ENCODE measurements at places on chromosomes 1 and 21.

DNA sequence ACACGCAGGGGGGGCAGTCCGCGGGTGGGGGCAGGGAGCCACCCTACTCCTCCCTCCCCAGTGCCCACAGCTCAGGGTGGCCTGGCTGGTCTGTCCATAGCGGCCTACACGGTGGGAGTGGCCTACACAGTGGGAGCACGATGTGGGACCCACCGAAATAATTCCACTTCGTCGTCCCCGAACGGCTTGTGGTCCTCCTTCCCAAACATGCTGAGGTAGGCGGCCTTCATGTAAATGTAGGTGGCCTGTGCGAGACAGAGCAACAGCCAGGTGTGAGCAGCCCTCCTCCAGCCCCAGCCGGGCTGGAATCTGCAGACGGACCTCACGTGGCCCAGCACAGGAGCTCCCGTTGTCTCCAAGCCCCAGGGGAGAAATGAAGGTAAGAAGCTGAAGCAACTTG, 34.4 kb downstream of the TTC39A start:
- no peak for DNase-seq

GRCh38 chr1:241950390-241950789, 7.2 kb upstream of the BECN2 start:
- DNase-seq, result peak; percentile 14

- DNase-seq, result no peak
Measured at GRCh38 chr1:29650476-29650875, 414.2 kb downstream of the PTPRU start.

GRCh38 chr1:171172471-171172870, 12.6 kb upstream of the FMO2 start:
- DNase-seq, result no peak

DNA sequence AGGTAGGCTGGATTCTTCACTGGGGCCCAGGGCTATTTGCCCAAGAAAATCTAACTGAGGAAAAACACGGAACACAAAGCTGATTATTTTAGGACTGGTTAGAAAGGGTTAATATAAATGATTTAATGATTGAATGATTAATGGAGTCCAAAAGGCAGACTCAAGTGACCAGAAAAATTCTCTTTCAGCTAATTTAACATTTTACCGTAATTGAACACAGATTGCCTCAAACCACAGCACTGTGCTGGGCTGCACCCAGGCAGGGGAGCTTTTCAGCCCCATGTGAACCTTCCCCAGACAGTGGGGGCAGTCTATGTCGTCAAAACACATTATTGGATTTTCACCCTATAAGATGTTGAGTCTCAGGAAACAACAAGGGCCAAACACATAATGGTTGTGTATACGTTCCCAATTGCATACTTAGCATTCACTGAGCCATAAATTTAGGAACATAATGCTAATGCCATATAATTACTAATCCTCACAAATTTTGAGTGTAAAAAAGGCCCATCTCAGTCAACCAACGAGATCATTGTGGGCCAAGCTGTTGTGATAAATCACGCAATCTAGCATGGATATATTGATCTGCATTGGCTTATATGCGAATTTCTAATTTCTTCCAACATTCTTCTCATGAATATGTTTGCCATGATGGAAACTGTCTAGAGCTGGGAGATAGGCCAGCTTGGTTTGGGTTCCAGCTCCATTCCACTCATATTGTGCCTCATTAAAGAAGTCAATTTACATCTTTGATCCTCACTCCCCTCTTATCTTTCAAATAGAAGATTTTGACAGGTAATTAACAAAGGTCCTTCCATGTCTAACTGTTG, 27.7 kb downstream of the DSCAM start:
- peak; percentile 17 for DNase-seq

- no peak for DNase-seq
Measured at GRCh38 chr21:34983680-34984086, 65.4 kb downstream of the RUNX1 start.

- no peak for DNase-seq
Measured at GRCh38 chr1:215584389-215584788, 17.3 kb downstream of the KCTD3 start.

- peak; percentile 43 for DNase-seq
Measured at GRCh38 chr1:212470059-212470458, 37.3 kb downstream of the NENF start.

- no peak for DNase-seq
Measured at GRCh38 chr21:37516998-37517397, 150.4 kb downstream of the DYRK1A start.

DNA sequence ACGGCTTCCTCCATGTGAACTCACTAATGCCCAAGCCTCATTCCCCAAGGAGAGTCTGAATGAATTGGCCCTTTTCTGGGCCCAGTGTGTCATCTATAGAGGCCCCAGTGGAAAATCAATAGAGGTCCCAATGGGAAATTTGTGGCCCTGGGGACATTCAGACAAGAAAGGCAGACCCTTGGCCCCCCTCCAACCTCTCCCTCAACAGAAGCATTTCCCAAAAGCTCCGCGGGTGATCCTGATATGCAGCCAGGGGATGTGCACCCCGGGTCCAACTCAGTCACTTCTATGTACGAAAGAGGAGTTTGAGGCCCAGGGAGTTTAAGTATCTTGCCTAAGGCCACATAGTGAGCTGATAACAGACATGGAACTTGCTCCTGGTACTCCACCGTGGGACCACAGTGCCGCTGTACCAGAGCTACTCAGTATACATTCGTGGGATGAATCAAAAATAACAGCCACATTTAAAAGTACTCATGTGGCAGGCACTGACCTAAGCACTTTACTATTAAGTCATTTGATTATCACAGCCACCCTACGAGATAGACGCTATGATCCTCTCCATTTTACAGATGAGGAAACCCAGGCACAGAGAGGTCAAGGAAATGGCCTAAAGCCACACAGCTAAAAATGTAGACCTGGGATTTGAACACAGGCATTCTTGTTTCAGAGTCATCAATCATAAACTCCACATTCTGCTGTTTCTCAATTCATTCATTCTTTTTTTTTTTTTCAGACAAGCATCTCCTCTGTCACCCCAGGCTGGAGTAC, 8.5 kb downstream of the EPHA2 start:
- peak; percentile 42 for DNase-seq

- DNase-seq, result peak; percentile 85
Measured at GRCh38 chr1:210143465-210144062, 89.0 kb upstream of the SERTAD4 start.

DNA sequence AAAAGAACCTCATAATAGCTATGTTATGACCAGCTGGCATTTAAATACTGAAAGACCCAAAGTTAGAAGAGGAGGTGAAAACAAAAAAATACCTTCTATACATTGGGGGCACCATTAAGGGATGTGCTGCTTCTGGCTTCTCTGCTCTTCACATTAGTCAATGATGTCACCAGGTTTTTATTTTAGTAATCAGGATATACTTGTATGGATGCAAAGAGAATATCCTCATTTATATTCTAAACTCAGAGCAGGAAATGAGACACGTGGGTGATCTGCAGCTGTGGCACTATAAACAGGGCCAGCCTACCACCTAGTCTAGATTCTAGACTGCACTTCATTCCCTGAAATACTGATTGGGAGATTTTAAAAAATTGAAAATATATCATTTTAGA, 51.2 kb downstream of the WLS start:
- DNase-seq, result no peak

DNA sequence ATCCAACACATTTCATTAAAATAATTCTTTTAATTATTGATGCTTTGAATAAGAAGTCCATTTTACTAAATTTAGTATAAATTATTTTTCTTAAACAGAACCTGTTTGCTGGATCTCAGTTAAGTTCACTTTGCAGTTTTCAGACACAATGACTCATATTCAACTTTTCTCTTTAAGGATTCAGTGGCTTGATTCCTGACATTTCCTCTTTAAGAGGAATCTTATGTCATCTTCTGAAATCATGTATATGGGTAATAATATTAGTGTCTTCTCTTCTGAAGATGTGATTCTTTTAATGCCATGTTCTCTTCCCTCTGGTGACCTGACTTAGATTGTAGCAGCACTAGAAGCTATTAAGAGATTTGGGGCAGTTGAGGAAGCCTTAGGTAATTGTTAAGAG, 12.6 kb downstream of the CREG1 start:
- no peak for DNase-seq

DNA sequence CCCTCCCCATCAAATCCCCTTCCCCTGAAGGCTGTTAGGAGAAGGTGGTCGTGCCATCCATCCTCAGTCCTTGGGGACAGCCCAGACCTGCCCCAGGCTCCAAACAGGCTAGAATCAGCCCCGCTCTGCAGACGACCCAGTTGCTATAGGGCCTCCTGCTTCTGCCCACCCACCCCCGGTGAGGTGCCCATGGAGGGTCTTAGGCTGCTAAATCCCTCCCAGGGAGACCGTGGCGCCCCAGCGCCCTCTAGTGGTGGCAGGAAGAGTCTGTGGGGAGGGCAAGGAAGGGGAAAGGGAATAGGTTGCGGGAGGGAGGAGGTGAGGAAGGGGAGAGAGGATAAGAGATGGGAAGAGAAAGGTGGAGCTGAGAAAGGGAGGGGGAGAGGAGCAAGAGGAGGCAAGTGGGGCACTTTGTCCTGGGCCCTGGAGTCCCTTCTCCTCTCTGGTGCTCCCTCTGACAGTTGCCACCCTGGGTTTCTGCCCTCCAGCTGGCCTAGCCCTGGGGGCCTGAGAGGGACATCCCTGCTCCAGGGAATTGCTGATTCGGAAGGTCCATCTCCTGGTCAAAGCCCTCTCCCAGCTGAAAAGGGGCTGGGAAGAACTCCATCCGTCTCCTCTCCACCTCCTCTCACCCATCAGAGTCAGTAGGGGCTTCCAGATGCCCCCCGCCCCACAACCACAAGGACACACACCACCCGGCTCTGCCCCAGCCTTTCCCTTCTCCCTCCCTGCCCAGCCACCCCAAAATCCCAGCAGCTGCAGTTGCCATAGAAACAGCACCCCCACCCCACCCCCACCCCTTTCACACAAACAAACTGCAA, 55.4 kb downstream of the CAMK2N1 start:
- DNase-seq, result peak; percentile 53

DNA sequence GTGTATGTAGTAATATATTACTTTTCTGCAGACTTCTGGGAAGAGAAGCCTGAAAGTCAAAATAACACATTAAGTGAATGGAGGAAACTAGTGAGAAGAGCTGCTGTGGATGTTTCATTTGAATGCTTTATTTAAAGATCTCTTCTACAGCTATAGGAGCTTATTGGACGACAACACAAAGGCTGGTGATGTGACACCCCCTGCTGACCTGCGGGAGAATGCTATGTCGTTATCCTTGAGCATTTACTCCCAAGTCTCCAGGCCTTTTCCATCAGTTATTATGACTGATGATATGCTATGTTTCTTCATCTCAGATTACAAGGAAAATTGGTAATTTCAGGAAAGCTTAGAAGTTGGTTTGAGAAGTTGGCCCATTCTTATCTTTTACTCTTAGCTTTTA, 22.3 kb upstream of the PLA2G4A start:
- DNase-seq, result peak; percentile 54

DNA sequence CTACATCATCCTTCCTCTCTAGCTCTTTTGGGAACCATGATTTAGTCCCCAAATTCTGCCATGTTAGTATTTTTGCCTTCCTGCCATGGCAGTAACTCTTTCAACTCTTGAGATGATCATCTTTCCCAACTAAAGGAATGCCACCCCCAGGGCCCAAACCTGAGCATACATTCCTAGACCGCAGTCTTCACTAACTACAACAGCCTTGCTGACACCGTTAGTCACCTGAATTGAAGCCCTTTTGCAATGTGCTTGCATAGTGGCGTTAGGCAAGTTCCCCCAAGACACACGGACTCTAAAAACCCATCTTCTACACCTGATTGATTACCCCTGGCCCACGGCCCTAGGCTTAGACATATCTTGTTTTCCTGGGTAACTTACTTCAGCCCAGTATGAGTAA, 16.4 kb upstream of the YTHDF2 start:
- no peak for DNase-seq

DNA sequence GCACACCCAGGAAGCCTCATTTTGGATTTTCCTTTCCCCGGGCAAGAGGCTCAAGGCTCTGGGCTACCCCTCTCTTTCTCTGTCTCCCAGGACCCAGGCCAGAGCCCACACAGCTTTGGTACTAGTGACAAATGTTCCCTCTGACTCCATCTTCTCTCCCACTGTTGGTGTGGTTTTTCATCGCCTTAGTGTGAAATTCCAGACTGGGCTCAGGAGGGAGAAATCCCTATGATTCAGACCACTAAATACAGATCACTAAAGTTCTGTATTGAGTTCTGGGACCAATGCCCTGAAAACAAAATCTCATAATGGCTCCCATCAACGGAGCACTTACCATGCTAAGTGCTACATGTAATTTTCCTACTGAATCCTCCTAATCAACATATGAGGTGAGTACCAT, 26.1 kb downstream of the IQGAP3 start:
- DNase-seq, result no peak

Measured in A673 (cell line).